NCI-H510A (cell line): ENCODE measurements at places on chromosomes 13 and 19.
A peak's percentile ranks its signal among the peaks of the same experiment; 100 is the strongest.

DNA sequence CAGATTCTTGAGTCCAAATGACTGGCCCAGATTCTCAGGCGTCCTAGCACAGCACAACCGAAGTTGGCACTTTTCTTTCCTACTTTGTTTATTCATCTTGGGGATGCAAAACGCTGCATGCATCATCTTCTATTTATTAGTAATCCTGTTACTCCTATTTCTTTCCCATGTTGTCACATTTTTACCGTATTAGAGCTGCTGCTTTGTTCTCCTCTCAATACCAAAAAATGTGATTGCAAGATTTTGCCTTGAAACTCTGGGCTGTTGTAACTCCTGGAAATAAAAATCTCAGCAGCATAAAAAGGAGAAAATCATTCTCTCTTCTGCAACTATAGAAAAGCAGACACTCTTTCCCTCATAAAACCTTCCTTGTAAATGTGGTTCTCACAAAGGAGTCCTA is 12.9 kb upstream of the IGSF23 start:
- no peak for DNase-seq

- DNase-seq = no peak
Measured at GRCh38 chr13:99812625-99813024, 158.9 kb downstream of the ZIC5 start.

DNA sequence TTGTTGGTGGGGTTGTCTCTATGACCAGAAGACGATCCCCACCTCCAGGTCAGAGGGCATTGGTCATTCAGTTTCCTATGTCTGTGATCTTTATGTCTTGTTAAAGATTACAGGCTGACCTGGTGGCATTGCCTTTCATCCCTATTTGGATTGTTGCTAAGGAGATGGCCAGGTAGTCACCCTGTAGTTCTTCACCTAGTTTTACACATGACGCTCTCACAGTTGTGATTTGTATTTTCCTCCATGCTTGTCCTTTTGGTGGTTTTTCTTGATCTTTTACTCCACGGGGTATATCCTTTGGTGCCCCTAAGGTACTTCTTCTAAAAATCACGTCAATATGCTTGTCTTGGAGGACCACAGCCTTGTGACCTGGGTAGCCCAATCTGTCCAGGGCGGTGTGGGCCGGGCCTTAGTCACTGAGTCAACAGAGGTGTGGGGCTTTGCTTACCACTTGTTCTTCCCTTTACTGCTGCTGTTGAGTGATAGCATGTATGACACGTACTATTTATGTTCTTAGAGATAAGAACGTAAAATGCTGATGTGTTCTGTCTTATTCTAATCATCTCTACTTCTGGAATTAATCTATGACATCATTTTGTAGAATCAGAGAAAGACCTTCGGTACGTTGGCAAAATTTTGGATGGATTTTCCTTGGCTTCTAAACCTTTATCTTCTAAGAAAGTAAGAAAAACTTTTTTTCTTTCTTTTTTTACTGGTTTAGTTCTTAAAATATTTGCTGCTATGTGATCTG is 20.1 kb downstream of the GPATCH1 start:
- DNase-seq = no peak

- no peak for DNase-seq
Measured at GRCh38 chr19:48670699-48671445, 1.9 kb downstream of the NTN5 start.

- peak; percentile 64 for DNase-seq
Measured at GRCh38 chr13:112972867-112973576, 4.0 kb downstream of the MCF2L start.

- no peak for DNase-seq
Measured at GRCh38 chr13:26133286-26133685, 81.5 kb upstream of the SHISA2 start.

GRCh38 chr13:106701771-106702341 is 133.9 kb upstream of the ARGLU1 start:
- DNase-seq = no peak

GRCh38 chr19:4636151-4636717 is 3.1 kb upstream of the TNFAIP8L1 start:
- peak; percentile 48 for DNase-seq

GRCh38 chr13:25232937-25233515 is 54.3 kb downstream of the MTMR6 start:
- DNase-seq = no peak

DNA sequence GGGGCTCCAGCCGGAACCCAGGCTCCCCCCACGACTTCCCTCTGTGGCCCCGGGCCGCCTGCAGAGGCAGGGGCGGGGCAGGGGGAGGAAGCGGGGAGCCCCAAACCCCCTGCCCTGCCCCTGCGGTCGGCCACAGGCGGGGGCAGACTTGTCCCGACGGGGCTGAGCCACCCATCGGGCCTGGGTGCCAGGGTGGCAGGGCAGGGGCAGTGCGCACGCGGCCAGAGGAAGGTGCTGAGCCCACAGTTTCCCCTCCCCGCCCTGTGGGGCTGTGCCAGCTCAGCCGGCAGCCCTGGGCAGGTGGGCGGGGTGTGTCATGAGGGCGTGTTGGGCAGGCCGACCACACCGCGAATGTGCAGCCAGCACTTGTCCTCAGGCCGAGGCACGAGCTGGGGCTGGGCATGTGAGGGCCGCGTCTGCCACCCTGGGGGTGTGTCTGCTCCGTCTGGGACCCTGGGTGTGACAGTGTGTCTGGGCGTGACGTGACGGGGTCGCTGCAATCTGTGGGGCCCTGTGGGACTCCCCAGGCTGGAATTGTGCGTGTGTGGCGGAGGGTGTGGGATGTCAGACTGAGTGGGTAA is 17.7 kb downstream of the CCDC97 start:
- DNase-seq = peak; percentile 50

DNA sequence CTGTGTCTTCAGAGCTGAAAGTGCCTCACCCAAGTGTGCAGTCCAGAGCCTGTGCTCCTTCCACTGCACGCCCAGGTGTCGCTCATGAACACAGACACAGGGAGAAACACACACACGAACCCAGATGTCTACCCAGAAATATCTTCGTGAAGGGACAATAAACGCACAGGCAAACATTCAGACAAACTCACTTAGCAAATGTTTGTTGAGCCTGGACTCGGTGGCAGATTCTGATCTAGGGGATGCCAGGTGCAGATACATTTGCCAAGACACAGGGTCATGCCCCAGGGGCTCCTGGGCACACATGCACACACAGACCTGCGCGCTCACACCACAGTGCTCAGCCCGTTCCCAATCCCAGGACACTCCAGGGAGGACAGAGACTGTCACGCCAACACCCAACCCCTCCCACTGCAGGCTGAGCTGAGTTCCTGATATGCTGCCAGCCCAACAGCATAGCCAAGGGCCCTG is 31.9 kb downstream of the SCGB2B2 start:
- no peak for DNase-seq

GRCh38 chr13:100818711-100819110 is 144.1 kb upstream of the TMTC4 start:
- no peak for DNase-seq

GRCh38 chr13:87661471-87661870 is 9.7 kb upstream of the SLITRK5 start:
- no peak for DNase-seq

DNA sequence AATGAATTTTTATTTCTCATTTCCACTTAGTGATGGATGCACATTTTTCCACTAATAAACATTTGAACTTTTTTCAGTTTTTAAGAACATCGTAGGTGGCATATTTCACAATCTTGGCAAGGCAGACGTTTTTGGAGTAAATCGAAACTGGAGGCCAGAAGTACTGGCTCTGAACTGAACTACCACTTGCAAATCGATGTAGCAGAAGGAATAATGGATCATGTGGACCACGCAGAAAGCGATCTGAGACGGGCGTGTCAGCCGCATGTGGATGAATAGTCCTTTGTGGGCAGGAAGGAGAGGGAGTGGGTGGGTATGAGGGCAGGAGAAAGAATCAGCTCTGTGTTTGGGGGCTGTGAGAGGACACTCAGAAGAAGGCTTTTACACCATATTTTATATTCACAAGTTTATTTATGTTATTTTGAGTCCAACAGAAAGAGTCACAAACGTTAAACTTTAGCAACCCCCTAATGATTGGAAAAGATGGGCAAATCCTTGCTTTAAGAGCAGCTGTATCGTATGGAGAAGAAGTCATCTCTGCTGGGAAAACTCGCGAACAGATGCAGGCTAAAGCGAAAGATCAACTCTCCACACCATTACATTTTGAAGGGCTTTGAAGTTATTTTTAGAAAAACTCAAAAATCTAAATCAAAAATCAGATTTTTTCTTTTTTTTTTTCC is 90.5 kb downstream of the COL4A2 start:
- DNase-seq = no peak

GRCh38 chr13:109212650-109213049 is 573.7 kb downstream of the IRS2 start:
- no peak for DNase-seq

- no peak for DNase-seq
Measured at GRCh38 chr13:110517505-110518225, 43.9 kb downstream of the RAB20 start.

- no peak for DNase-seq
Measured at GRCh38 chr19:10037367-10037766, 24.1 kb downstream of the RDH8 start.

- DNase-seq = peak; percentile 50
Measured at GRCh38 chr19:33214596-33214995, 11.1 kb downstream of the SLC7A10 start.

- no peak for DNase-seq
Measured at GRCh38 chr19:10634430-10634829, 9.1 kb downstream of the SLC44A2 start.

DNA sequence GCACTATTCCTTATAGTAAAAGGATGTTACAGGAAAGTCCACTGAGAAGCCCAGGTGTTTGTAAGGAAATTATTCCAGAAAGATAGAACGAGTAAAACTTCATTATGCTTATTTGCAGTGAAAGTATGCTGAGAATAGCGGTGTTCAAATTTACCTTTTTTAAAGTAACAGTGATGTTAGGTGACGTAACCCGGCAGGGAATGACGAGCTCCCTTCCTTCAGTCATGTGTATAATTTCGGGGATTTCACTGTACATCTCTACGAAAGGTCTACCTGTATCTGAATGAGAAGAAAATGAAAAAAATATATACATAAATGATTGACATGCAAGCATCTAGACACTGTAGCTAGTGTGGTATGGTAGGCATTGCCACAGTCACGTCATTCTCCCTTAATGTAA is 56.9 kb downstream of the FLT1 start:
- no peak for DNase-seq

GRCh38 chr13:33771296-33771695 is 46.7 kb upstream of the RFC3 start:
- no peak for DNase-seq

DNA sequence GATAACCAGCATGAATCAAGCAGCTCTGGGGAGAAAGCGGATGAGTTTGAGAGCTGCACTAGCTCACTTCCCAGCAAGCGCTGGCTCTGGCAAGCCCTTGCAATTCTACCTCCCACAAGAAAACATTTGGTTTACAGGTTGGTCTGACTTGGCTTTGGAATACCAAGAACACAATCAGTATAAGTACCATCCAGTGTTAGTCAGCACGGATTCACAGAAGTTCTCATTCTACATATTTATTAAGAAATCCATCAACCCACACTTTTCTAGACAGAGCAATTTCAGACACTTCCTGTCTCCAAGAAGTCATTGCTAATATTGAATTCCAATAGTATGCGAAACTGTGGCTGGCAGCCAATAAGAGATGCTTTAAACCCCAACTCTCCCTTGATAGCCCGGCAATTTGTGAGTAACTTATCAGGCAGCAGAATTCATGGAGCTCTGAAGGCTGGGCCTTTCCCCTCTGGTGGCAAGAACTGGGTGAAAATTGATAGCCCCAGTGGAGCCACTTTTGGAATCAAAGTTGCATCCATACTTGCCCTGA is 59.4 kb upstream of the WASF3 start:
- DNase-seq = no peak

- no peak for DNase-seq
Measured at GRCh38 chr19:13102416-13102665, 317 bp downstream of the LYL1 start.

GRCh38 chr19:20273376-20273775 is 106.4 kb downstream of the ZNF486 start:
- DNase-seq = no peak

DNA sequence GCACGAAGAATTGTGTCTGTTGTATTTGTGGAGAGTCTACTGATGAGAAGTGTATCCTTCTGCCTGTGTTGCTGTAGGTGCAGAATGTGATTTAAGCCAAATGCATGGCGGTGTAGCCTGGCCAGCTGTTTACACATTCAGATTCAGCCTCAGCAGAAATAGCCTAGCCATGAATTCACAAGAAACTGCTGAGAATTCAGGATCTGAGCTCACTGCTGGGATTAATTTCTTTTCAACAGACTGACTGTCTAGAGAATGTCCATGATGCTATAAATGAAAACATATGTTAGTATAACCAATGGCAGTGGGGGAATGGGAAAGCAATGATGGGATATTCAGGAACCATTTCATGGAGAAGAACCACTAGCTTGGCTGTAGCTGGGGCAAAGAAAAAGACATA is 77.4 kb upstream of the RNF113B start:
- no peak for DNase-seq

GRCh38 chr13:20301403-20302071 is 69.4 kb upstream of the GJB6 start:
- DNase-seq = no peak

DNA sequence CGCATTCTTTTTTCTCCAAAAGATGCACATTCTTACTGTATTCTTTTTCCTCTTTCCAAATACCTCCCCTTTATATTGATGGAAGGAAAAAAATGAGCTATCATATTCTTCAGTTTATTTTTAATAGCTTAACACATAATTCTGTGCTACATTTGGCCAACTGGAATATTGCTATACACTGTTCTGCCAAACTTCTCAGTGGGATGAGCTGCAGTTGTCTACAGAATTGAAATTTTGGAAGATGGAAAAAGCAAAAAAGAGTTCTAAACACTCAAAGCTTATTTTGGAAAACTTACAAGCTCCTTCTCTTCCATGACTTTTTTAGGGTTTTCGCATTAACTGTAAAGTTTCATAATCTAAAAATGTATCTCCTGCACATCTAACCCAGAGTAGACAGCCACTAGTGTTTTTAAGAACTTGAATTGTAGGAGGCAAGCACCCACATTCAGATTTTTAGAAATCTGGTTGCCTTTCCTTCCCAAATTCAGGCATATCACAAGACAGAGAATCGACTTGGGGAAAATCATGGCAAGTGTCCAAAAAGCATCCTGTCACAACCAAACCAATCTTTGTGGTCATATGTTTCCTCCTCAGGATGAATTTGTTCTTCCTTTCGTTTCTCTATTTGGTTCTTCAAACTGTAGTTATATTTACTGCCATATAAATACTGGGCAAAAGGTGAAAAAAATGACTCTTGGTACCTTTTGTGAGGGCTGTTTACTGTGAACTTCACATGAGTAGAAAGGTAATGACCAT is 111.4 kb upstream of the FRY start:
- no peak for DNase-seq

GRCh38 chr13:50990818-50991506 is 81.4 kb downstream of the RNASEH2B start:
- DNase-seq = no peak

GRCh38 chr19:13846557-13847406 is 30.2 kb upstream of the NANOS3 start:
- DNase-seq = peak; percentile 81

- DNase-seq = no peak
Measured at GRCh38 chr13:82358284-82358683, 1524.0 kb downstream of the SLITRK1 start.

- no peak for DNase-seq
Measured at GRCh38 chr13:112651311-112651710, 38.5 kb upstream of the ATP11A start.
